ENCODE measurements at places on chromosomes 1 and 21.

DNA sequence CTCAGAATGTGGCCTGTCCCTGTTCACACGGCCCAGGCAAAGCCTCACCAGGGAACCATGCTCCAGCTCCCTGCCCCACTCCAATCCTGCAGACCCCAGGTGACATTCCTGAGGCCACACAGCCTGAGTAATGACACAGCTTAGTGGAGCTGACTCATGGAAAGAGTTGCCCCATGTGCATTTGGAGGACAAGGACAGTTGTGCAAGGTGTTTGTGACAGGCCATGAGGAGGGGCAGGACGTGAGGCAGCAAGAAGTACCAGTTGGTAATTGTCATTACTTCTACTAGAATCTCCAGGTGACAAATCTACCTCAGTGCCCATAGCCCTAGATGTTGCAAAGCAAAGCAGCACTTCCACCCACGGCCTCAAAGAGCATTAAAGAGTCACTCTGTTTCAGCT, 15.2 kb downstream of the PRR9 start:
- DNase-seq, result no peak

GRCh38 chr21:28447462-28447861, 545.2 kb downstream of the LTN1 start:
- no peak for DNase-seq

GRCh38 chr1:40797668-40798010, 14.1 kb downstream of the KCNQ4 start:
- DNase-seq, result no peak

- no peak for DNase-seq
These were observed 42.3 kb downstream of the MAN1C1 start for GRCh38 chr1:25658791-25659431.

GRCh38 chr1:38009088-38009840, 3.3 kb upstream of the UTP11 start:
- DNase-seq, result no peak

GRCh38 chr1:74505928-74506710, 6.3 kb downstream of the LRRC53 start:
- no peak for DNase-seq

GRCh38 chr1:92447033-92447681, 39.6 kb downstream of the GFI1 start:
- no peak for DNase-seq

DNA sequence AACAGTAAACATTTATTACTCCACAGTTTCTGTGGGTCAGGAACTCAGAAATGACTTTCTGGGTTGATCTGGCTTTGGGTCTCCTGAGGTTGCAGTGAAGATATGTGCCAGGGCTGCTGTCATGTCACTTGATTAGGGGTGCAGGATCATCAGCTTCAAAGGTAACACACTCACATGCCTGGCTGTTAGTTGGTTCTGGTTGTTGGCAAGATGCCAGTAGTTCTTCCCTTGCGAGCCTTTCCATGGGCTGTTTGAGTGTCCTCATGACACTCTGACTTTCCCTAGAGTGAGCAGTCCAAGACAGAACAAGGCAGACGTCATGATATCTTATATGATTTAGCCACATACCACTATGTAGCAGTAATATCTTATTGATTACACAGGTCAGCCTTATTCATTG, 1.8 kb downstream of the SWT1 start:
- no peak for DNase-seq

GRCh38 chr1:183443466-183443865, 25.3 kb upstream of the NMNAT2 start:
- DNase-seq, result no peak

DNA sequence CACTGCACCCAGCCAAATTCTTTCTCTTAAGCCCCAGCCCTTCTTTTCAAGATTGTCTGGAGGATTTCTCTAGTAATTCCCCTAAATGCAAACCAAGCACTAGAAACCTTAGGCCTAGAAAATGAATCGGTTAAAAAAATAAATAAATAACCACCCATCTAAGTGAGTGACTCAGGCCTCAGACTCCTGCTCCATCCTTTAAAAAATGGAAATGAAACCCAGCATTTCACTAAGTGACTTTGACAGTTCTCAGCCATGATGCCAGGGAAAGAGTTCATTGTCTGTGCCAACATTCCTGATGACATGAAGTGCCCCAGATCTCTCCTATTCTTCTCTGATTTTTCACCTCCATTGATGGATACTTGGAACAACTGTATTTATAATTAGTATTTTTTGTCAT, 415.2 kb upstream of the DAB1 start:
- DNase-seq, result no peak

GRCh38 chr1:202011994-202012393, 1.6 kb downstream of the ELF3 start:
- DNase-seq, result no peak

Data from cortex of kidney (tissue), 1 donor.